Naive thymus-derived CD4-positive, alpha-beta T cell (primary cell): ENCODE measurements at places on chromosomes 3 and 15. TPM values are rescaled to one million over a fixed set of nuclear protein-coding genes. Genes with fewer than 3 reads are reported as not detected.

- H3K27me3 ChIP-seq: peaks cover 39% of the 10 kb centered on the region
- no peak overlapping the region for H3K27ac ChIP-seq
- H3K4me1 ChIP-seq: peaks cover 3% of the 10 kb centered on the region
- DNase-seq: no peak
Measured at GRCh38 chr15:96333131-96334016, 2.9 kb downstream of the NR2F2 start.

DNA sequence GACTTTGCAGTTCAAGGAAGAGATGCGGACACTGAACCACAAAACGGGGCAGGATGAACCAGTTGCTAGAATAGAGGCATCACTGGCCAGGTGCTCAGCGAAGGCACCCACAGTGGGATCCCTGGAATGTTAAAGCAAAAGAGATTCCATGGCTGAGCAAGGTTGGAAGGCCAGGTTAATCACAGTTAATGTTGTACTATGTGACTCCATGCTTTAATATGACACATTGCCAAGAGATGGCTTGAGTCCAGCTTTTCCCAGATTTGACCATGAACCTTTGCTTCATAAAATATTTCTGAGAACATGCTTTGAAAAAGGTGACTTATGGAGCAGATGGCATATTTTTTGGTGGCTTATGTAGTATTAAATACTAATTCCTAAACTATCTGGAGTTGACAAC lies 76.2 kb upstream of the CMTM7 start:
- H3K4me1 ChIP-seq: peaks cover 14% of the 10 kb centered on the region
- no peak for DNase-seq
- H3K27me3 ChIP-seq: no peaks in the 10 kb centered on the region

DNA sequence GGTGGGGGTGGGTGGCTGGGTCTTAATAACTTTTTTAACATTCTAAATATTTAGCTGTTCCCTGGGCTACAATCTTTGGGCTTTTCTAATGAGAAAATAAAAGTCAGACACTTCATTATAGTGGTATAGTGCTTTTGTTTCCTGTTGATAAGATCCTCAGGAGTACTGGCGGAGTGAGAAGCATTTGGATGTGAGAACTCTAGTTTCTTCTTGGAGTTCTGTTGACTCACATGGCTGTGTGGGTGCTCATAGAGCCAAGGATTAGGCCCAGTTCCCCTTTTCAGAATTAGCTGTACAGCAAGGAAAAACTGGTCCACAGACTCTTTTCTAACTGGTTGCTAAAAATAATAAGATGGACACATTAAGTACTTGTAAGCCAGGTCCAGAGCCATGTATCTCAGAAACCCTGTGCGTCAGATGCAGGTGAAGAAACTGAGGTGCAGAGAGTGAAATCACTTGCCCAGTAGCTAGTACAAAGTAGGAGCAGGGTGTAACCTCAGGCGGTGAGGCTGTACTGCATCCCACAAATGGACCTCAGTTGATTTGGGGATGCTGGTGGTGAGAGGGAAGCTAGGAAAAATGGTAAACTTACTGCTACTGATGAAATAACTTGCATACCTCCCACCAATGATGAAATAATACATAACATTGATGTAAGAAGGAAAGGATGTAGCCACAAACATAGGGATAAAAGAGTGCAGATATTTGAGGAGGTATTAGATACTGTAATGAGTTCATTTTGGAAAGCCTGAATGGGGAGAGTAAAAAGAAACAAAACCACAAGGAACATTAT lies 2.3 kb downstream of the ITPR1 start:
- peak overlapping the region; percentile 89 for H3K27ac ChIP-seq
- peaks cover 8% of the 10 kb centered on the region for H3K36me3 ChIP-seq
- DNase-seq: no peak
- peak overlapping the region; percentile 84 for H3K4me3 ChIP-seq

- H3K4me1 ChIP-seq: no peaks in the 10 kb centered on the region
- no peak for DNase-seq
- H3K27me3 ChIP-seq: no peaks in the 10 kb centered on the region
- no peaks in the 10 kb centered on the region for H3K36me3 ChIP-seq
- no peak overlapping the region for H3K4me3 ChIP-seq
Measured at GRCh38 chr3:126677862-126678503, 23.1 kb upstream of the TXNRD3 start.

DNA sequence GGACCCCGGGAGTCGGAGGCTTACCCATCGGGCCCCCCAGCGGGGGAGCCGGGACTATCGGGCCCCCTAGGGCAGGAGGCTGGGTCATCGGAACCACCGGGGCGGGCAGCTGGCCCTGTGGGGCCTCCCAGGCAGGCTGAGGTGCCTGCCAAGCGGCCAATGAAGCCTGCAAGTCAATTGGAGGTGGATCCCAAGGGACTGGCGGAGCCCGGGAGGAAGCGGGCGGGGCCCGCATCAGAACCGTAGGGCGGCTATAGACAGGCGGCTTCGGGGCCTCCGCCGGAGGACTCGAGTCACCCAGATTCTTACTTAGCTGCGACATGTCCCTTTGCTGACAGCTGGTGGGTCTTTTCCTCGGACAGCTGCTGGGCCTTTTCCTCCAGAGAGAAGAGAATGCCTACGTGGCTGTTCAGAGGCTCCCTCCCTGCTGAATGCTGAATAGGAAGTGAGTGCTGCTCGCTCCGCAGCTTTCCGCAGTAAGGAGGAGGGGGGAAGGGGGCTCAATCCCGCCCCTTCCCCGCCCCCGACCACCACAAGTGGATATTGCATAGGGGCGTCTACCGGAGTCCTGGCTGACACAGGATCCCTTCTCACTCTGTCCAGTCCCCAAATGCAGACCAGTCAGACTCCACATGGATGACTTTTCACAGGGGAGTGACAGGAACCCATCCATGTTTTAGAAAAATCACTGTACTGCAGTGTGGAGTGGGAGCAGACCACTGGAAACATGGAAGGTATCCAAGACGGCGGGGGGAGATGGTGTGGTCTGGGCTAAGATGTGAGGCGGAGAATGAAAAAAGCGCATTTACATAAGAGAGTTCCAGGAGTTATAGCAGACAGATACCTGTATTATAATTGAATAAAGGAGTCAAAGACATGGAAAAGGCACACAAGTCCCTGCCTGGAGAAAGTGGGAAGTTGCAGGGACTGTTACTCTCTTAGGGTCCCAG lies at the start of gene MAGEL2:
MAGEL2 (minus strand) TSS at position 447 of the 950 bp plus-strand sequence; CDS start at position 322, 125 bp downstream.
- no peaks in the 10 kb centered on the region for H3K4me1 ChIP-seq
- no peak for DNase-seq
- no peaks in the 10 kb centered on the region for H3K36me3 ChIP-seq

DNA sequence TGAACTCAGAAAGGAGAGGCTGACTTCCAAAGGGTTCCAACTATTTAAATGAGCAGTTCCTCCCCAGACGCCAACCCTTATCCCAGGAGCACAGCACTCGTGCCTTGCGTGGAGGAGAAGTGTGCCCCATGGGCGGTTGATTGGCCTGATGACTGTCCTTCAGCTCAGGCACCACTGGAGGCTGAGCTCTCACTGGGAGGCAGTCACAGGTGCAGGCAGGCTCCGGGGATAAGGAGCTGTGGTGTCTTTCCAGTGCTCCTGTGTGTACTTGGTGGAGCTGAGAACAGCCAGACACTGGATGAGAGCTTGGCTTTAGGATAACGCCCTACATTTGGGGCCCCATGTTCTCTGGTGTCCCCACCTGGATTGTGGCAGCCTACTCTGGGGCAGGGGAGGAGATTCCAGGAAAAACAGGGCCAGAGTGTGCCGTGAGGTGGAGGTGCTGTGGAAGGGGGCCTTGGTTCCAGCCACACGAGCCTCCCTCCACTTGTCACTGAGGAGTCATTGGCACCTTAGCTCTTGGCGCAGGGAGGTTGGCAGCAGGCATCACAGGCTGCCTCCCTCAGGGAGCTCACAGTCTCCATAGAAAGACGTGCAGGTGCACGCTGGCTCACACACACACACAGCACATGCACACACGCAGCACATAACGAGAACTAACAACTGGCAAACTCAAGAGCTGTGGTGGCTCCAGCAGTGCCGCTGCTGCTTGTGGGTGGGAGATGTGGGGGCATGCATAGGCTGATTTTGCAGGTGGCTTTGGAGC lies 22.7 kb upstream of the EPHB3 start:
- no peak overlapping the region for H3K4me3 ChIP-seq
- H3K27ac ChIP-seq: no peak overlapping the region
- no peaks in the 10 kb centered on the region for H3K36me3 ChIP-seq
- no peak for DNase-seq
- H3K27me3 ChIP-seq: no peaks in the 10 kb centered on the region
- H3K4me1 ChIP-seq: no peaks in the 10 kb centered on the region

- no peaks in the 10 kb centered on the region for H3K36me3 ChIP-seq
- H3K4me1 ChIP-seq: no peaks in the 10 kb centered on the region
- H3K27ac ChIP-seq: no peak overlapping the region
- no peak overlapping the region for H3K4me3 ChIP-seq
- no peak for DNase-seq
Measured at GRCh38 chr3:118987477-118987876, 47.2 kb downstream of the IGSF11 start.

- DNase-seq: no peak
- H3K27me3 ChIP-seq: no peaks in the 10 kb centered on the region
- no peak overlapping the region for H3K27ac ChIP-seq
- no peak overlapping the region for H3K4me3 ChIP-seq
- H3K36me3 ChIP-seq: no peaks in the 10 kb centered on the region
- H3K4me1 ChIP-seq: peaks cover 7% of the 10 kb centered on the region
Measured at GRCh38 chr3:135970506-135971116, 5.1 kb downstream of the PPP2R3A start.

- no peak overlapping the region for H3K4me3 ChIP-seq
- no peak overlapping the region for H3K27ac ChIP-seq
- DNase-seq: no peak
- no peaks in the 10 kb centered on the region for H3K27me3 ChIP-seq
- H3K36me3 ChIP-seq: no peaks in the 10 kb centered on the region
- H3K4me1 ChIP-seq: no peaks in the 10 kb centered on the region
Measured at GRCh38 chr15:62938825-62939224, 103.7 kb upstream of the TPM1 start.

DNA sequence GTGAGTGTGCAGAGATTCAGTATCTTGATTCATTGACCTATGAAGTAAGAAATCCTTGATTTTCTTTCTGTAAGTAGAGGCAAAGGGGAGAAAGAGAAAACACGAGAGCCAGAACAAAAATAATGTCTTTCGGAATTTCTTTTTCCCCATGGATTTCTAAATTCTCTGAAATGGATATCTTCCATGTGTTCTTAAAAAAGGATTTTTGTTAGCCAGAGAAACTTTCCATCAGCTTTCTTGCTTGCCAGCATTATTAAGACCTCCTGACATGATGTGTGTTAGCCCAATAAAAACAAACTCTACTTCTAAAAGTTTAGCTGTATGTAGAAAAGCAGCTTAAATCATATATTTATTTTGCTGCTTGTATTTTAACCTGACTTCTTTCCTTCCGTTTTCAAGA lies 122.3 kb upstream of the AADACL2 start:
- no peaks in the 10 kb centered on the region for H3K4me1 ChIP-seq
- no peak for DNase-seq
- H3K27me3 ChIP-seq: no peaks in the 10 kb centered on the region
- no peaks in the 10 kb centered on the region for H3K36me3 ChIP-seq

Gene B3GNT5
- total RNA-seq: 13.1 TPM

Gene FEZF2
- total RNA-seq: not detected

Gene FYTTD1
- total RNA-seq: 46.3 and 52.3 TPM in 2 replicates

Gene DNAH12
- 0.05 and 0.20 TPM in 2 replicates for total RNA-seq

Gene GOLGA8R
- 5.9 TPM for total RNA-seq

Gene FGF12
- not detected for total RNA-seq
